ENCODE measurements at places on chromosomes 1 and 21.
A peak's percentile ranks its signal among the peaks of the same experiment; 100 is the strongest.

GRCh38 chr1:52203935-52204625 lies 62.2 kb downstream of the ZFYVE9 start:
- H3K27ac ChIP-seq = no peak overlapping the region
- DNase-seq = no peak
- no peak overlapping the region for H3K4me3 ChIP-seq
- H3K27me3 ChIP-seq = no peaks in the 10 kb centered on the region
- H3K36me3 ChIP-seq = no peaks in the 10 kb centered on the region

DNA sequence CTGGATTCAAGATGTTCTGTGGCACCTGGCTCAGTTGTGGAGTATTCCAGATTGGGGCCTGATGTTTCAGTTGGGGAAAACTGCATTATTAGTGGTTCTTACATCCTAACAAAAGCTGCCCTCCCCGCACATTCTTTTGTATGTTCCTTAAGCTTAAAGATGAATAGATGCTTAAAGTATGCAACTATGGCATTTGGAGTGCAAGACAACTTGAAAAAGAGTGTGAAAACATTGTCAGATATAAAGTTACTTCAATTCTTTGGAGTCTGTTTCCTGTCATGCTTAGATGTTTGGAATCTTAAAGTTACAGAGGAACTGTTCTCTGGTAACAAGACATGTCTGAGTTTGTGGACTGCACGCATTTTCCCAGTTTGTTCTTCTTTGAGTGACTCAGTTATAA lies 7.2 kb downstream of the FPGT start:
- no peaks in the 10 kb centered on the region for H3K4me1 ChIP-seq
- H3K4me3 ChIP-seq = no peak overlapping the region
- peaks cover 49% of the 10 kb centered on the region for H3K36me3 ChIP-seq
- H3K27me3 ChIP-seq = no peaks in the 10 kb centered on the region

DNA sequence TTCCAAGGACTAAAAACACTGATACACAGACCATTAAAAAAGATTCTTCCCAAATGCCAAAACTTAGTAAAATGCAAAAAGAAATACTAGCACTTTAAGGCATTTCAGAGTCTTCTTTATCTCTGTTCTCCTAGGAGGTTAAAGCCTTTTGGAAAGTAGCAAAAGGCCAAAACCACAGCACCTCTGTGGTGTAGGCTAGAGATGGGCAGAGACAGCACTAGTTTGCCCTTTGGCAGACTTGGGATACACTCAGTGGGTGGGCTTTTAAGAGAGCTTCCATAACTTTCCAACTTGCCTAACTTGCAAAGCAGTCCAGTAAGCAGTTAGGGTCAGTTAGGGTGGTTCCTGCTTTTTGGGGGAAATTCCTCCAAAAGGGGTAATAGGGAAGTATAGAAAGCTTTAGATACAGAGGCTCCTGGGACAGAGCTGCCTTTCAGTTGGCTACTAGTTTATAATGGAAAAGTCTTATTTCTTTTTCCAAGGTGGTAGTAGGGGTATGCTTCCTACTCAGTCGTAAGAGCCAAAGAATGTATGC lies 17.9 kb upstream of the PTCH2 start:
- no peak for DNase-seq
- no peak overlapping the region for H3K4me3 ChIP-seq
- peaks cover 37% of the 10 kb centered on the region for H3K36me3 ChIP-seq
- H3K4me1 ChIP-seq = no peaks in the 10 kb centered on the region
- no peak overlapping the region for H3K27ac ChIP-seq

GRCh38 chr21:34548781-34549376 lies 36.9 kb upstream of the KCNE1 start:
- DNase-seq = no peak
- H3K27ac ChIP-seq = no peak overlapping the region
- H3K4me1 ChIP-seq = peaks cover 16% of the 10 kb centered on the region

DNA sequence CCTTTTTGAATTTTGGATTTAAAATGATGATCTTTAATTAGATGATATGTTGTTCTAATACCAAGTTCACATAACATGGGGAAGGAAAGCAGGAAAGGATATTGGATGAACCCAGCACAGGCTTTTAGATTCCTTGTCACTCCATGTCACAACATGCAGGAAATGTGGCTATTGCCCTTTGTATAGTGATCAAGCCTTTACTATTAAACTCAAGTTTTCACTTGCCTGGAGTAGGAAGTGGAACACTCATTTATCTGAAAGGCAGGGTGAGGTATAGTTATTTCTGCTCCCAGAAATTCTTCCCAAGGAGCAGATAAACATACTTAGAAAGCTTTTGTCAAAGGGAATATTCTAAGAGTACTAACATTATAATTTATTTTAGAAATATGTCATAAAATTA lies 37.2 kb upstream of the BCAS2 start:
- no peaks in the 10 kb centered on the region for H3K36me3 ChIP-seq
- no peaks in the 10 kb centered on the region for H3K27me3 ChIP-seq
- H3K4me1 ChIP-seq = no peaks in the 10 kb centered on the region
- H3K27ac ChIP-seq = no peak overlapping the region
- H3K4me3 ChIP-seq = no peak overlapping the region
- DNase-seq = no peak

- no peak for DNase-seq
- H3K27me3 ChIP-seq = peaks cover 3% of the 10 kb centered on the region
- no peak overlapping the region for H3K4me3 ChIP-seq
- H3K36me3 ChIP-seq = no peaks in the 10 kb centered on the region
- peaks cover 5% of the 10 kb centered on the region for H3K4me1 ChIP-seq
Observed at GRCh38 chr1:162310337-162310736, 66.3 kb downstream of the SPATA46 start.

- no peaks in the 10 kb centered on the region for H3K36me3 ChIP-seq
- H3K4me3 ChIP-seq = peak overlapping the region; percentile 60
- H3K27ac ChIP-seq = peak overlapping the region; percentile 38
- peak; percentile 92 for DNase-seq
Observed at GRCh38 chr1:243917177-243917862, 67.3 kb upstream of the AKT3 start.

DNA sequence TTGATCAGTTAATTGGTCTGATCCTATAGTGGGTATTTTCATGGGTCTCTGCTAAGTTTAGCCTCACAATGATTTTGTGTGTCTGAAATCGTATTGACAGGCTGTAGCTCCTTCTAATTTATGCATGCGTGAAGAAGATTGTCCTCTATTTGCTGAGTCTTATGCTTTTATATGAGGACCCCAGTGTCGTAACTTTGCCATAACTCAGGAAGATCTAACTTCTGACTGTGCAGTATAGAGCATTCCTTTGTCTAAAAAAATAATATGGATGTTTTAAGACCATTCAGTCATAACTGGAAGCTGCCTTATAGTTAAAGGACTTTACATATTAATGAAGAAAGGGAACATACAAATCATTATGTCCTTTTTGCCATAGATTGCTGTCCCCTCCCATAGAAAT lies 73.3 kb downstream of the CAMTA1 start:
- H3K36me3 ChIP-seq = peaks cover 14% of the 10 kb centered on the region
- no peak overlapping the region for H3K4me3 ChIP-seq
- H3K4me1 ChIP-seq = no peaks in the 10 kb centered on the region
- no peak for DNase-seq
- H3K27ac ChIP-seq = peak overlapping the region; percentile 29
- H3K27me3 ChIP-seq = no peaks in the 10 kb centered on the region

DNA sequence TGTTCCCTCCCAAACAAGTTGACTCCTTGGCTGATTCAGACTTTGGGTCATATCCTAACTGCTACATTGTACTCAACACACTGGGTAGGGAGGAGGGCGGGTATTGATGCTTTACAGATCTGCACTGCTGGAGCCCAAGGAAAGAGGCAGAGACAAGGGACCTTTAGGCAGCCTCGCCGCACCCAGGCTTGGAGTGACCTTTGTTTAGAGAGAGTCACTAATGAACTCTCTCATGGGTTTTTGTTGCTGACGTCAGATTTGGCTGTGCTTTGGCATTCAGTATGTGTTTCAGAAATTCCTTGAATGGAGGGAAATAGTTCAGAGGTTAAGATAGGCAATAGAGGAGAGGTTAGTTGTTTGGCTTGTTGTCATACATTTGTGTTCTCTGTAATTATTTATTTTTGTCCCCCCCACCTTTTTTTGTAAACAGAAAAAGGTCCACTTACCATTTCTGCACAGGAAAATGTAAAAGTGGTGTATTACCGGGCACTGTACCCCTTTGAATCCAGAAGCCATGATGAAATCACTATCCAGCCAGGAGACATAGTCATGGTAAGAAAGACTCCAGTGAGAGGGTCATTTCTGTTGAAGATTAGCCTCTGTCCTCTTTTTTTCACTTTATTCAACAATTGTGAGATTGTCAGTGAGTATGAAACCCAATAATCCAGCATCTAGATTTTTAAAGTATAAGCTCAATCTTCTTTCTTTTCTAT lies 116.1 kb downstream of the ATP5PO start:
- H3K4me1 ChIP-seq = peaks cover 2% of the 10 kb centered on the region
- no peak for DNase-seq
- H3K27ac ChIP-seq = no peak overlapping the region

DNA sequence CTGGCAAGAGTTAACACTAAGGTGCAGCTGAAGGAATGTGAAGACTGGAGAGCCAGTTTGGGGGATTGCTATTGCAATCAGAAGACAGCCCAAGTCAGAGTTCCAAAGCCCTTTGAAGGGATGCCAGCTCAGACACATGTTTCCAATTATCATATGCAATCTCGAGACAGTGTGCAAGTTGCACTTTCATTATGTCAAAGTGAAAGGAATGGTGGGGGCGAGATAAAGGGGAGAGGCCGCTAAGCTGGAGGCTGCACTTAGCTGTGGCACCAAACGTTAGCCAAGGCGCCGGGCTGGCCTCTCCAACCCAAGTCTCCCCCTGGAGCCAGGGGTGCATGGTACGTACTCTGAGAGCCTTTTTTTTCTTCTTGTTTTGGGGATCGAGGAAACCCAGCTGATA lies 58.0 kb downstream of the NGF start:
- H3K27me3 ChIP-seq = peaks cover 6% of the 10 kb centered on the region
- H3K36me3 ChIP-seq = no peaks in the 10 kb centered on the region
- no peaks in the 10 kb centered on the region for H3K4me1 ChIP-seq
- H3K4me3 ChIP-seq = peak overlapping the region; percentile 73

- H3K27ac ChIP-seq = peak overlapping the region; percentile 47
- no peaks in the 10 kb centered on the region for H3K27me3 ChIP-seq
- peaks cover 10% of the 10 kb centered on the region for H3K4me1 ChIP-seq
- H3K4me3 ChIP-seq = peak overlapping the region; percentile 93
- DNase-seq = no peak
Observed at GRCh38 chr1:26696119-26696653, 371 bp downstream of the ARID1A start.

GRCh38 chr21:40662889-40663288 lies 184.1 kb downstream of the DSCAM start:
- no peak overlapping the region for H3K4me3 ChIP-seq
- H3K27me3 ChIP-seq = no peaks in the 10 kb centered on the region
- DNase-seq = no peak
- H3K36me3 ChIP-seq = no peaks in the 10 kb centered on the region

DNA sequence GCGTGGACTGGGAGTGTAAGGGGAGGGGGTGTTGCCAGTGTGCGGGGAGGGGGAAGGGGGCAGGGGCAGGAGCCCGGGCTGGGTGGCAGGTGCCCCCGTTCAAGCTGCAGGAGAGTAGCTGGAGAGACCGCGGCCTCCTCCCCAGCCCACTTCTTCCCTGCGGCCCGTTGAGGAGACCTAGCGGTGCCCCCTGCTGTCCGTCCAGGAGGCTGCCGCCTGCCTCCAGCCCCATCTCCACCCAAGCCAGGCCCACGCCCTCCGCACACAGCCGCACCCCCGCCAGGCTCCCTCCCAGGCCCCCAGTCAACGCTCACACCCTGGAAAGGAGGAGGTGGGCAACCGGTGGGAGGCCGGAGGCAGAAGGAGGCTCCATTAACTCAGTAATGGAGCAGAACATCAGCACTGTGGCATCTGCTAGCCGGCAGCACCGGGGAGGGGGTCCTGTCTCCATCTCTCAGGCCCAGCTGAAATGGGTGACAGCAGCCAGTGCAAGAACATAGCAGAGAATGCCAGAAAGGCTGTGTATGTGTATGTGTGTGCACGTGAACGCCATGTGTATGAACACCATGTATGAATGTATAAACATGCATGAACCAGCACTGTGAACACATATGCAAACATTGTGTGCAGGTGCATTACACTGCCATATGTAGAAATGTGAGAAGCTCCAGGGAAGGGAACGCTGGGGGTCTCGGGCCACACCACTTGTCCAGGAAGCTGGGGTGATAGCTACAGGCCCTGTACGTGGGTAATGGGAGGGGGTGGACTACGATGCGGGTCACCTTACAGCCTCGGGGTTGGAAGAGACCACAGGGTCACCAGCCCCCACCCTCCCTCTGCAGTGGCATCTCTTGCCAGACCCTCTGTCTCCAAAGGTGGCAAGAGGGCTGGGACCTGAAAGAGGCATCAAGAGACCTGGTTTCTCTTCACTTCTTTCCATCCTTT lies 84.6 kb downstream of the SYT2 start:
- DNase-seq = peak; percentile 73
- no peak overlapping the region for H3K4me3 ChIP-seq
- H3K27me3 ChIP-seq = peaks cover 10% of the 10 kb centered on the region

DNA sequence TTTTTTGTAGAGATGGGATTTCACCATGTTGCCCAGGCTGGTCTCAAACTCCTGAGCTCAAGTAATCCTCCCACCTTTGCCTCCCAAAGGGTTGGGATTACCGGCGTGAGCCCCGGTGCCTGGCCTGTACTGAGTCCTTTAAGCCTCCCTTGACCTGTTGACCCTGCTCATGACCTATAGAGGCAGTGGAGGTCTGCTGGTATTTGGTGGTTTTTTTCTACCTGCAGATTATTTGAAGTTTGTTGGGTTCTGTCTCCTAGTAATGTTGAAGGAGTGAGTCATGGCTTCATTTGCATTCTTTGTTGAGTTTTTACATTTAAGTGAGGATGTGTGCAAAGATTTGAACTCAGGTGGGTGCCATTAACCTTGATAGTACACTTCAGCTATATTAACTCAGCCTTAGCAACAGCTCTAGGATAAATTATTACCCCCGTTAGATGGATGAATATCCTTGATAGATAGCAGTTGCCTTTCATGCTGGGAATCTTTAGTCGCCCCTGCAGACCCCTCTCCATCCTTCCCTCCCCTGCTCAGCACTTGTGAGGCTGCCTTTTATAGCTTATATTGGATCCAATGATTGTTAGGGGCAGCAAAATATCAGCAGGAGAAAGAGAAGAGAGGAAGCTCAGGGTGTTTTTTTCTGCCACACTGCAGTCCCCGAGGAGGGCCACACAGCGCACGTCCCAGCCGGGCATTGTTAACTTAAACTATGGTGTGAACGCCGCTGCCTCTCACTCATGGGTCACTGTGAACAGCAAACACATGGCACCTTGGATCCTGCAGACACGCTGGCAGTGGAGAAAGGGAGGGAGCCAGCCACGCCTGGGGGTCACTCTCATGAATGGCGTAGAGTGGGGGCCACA lies 14.9 kb upstream of the NPPB start:
- peaks cover 51% of the 10 kb centered on the region for H3K27me3 ChIP-seq
- no peaks in the 10 kb centered on the region for H3K4me1 ChIP-seq
- no peak overlapping the region for H3K27ac ChIP-seq

GRCh38 chr1:216643176-216643575 lies 80.1 kb downstream of the ESRRG start:
- H3K4me1 ChIP-seq = no peaks in the 10 kb centered on the region
- H3K4me3 ChIP-seq = no peak overlapping the region
- H3K27ac ChIP-seq = no peak overlapping the region
- H3K27me3 ChIP-seq = no peaks in the 10 kb centered on the region
- DNase-seq = peak; percentile 8

GRCh38 chr1:34865981-34866761 lies 6.6 kb upstream of the SMIM12 start:
- peak overlapping the region; percentile 84 for H3K4me3 ChIP-seq
- no peaks in the 10 kb centered on the region for H3K36me3 ChIP-seq
- H3K27me3 ChIP-seq = peaks cover 54% of the 10 kb centered on the region
- H3K4me1 ChIP-seq = peaks cover 12% of the 10 kb centered on the region
- DNase-seq = peak; percentile 63

GRCh38 chr1:173784997-173785396 lies 39.5 kb upstream of the DARS2 start:
- no peaks in the 10 kb centered on the region for H3K27me3 ChIP-seq
- no peak overlapping the region for H3K27ac ChIP-seq
- H3K4me1 ChIP-seq = no peaks in the 10 kb centered on the region
- H3K4me3 ChIP-seq = no peak overlapping the region
- DNase-seq = no peak

Measured in mesenchymal stem cell (in vitro differentiated cells and primary cell).